ENCODE measurements at places on chromosomes 7 and 10.

- DNase-seq: no peak
Measured at GRCh38 chr7:108771853-108772252, 202.2 kb downstream of the DNAJB9 start.

- DNase-seq: no peak
Measured at GRCh38 chr7:94973844-94974243, 66.5 kb downstream of the PPP1R9A start.

DNA sequence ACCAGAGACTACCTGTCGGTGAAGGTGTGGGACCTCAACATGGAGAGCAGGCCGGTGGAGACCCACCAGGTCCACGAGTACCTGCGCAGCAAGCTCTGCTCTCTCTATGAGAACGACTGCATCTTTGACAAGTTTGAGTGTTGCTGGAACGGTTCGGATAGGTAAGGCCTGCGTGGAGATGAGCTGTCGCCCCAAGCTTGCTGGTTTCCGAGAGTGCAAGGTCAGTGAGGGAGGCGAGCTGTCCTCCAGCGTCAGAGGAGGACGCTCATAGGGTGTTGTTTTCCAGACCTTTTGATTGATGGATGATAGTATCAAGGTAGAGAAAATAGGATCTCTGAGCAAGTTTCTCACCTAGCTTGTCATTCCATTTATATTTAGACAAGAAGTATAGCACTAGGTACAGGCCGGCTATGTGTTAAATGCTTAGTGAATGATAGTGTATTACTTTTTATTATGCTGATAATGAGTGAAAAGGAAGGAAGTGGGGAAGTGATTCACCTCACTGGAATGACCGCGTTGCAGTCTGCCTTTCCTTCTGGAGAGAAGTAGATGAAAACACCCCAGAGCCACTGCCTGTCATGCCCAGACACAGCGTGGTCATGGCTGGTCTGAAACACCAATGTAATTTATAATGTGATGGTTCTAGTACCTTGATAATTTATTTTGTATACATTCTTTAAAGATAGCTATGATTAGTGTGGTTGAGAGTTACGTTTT is 33.9 kb downstream of the BNIP3 start:
- no peak for DNase-seq

DNA sequence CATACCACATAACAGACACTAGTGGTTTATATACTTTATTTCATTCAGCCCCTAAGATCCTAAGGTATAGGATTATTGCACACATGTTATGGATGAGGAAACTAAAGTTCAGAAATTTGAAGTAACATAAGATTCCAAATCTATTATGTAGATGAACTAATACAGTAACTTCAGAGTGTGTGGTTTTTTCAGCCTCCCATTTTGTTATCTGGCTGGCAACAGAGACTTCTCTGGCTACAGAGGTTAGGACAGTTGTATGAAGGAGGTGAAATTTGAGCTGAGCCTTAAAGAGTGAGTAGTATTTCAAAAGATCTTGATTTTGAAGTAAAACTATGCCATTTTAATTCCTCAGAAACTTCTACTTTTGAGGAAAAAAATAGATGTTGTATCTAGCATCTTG is 125.4 kb downstream of the MAPK8 start:
- no peak for DNase-seq

- no peak for DNase-seq
Measured at GRCh38 chr10:132070724-132071123, 5.0 kb downstream of the JAKMIP3 start.

DNA sequence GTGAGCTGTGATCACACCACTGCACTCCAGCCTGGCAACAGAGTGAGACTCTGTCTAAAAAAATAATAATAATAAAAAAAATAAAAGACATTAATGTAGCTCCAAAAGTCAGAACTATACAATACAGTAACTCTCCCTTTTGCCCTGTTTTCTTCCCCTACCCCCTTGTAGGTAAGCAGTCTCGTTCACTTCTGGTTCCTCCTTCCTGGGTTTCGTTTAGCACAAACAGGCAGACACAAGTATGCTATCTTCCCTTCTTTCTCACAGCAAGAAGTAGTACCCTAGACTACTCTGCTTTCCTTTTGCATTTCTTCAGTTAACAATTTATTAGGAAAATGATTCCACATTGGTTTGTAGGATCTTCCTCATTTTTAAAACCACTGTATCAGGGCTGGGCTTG is 33.1 kb downstream of the PDSS1 start:
- DNase-seq: no peak

- no peak for DNase-seq
Measured at GRCh38 chr10:44051584-44052385, 333.1 kb downstream of the CXCL12 start.

DNA sequence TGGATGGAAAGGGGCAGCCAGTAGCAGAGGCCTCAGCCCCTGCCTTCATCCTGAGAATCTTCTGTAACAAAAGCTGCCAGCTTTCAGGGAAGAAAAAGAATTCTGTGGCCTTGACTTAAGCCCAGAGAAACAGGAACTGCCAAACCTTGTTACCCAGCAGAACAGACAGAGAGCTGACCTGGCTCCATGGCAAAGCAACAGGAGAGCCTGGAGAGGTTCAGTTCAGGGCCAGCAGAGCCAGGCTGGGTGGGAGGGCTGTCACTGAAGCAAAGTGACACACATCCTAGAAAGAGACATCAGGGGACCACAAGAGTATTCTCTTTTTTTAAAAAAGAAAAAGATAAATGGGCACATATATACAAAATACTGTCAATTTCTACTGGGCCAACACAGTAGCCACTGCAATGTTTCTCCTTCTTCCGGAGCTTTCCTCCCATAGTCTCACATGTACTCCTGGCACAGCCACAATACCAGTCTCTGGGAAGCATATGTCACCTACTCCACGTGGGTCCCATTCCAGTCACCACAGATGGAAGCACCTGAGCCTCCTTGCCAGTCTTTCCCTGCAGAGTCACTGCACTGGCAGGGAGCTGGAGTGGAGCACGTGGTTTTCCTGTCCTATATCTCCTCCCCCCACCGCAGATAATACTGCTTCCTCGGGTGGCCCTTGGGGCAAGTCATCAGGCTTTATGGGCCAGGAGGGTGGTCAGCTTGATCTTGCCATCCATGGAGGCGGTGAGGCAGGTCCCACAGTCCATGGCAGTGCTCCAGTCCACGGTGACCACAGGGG is 15.2 kb upstream of the CYREN start:
- DNase-seq: no peak

GRCh38 chr7:101377189-101377736 is 14.6 kb downstream of the COL26A1 start:
- no peak for DNase-seq

- DNase-seq: no peak
Measured at GRCh38 chr7:41788556-41788955, 85.7 kb upstream of the INHBA start.

GRCh38 chr7:12610899-12611298 is 40.4 kb downstream of the SCIN start:
- no peak for DNase-seq

- DNase-seq: no peak
Measured at GRCh38 chr7:18387191-18387735, 108.3 kb upstream of the HDAC9 start.

GRCh38 chr7:13742126-13742525 is 247.3 kb downstream of the ETV1 start:
- no peak for DNase-seq

GRCh38 chr10:102344067-102344466 is 51.4 kb upstream of the NFKB2 start:
- DNase-seq: no peak

GRCh38 chr7:120467676-120468075 is 194.7 kb downstream of the KCND2 start:
- no peak for DNase-seq

DNA sequence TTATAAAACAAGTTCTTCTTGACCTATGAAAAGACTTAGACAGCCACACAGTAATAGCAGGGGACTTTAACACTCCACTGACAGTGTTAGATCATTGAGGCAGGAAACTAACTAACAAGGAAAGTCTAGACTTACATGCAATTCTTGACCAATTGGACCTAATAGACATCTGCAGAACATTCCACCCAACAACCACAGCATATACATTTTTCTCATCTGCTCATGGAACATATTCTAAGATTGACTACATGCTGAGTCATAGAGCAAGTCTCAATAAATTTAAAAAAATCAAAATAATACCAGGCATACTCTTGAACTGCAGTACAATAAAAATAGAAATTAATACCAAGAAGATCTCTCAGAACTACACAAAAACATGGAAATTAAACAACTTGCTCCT is 219.5 kb upstream of the HPS1 start:
- no peak for DNase-seq

GRCh38 chr7:149772956-149773434 is 393 bp downstream of the ZNF467 start:
- no peak for DNase-seq

DNA sequence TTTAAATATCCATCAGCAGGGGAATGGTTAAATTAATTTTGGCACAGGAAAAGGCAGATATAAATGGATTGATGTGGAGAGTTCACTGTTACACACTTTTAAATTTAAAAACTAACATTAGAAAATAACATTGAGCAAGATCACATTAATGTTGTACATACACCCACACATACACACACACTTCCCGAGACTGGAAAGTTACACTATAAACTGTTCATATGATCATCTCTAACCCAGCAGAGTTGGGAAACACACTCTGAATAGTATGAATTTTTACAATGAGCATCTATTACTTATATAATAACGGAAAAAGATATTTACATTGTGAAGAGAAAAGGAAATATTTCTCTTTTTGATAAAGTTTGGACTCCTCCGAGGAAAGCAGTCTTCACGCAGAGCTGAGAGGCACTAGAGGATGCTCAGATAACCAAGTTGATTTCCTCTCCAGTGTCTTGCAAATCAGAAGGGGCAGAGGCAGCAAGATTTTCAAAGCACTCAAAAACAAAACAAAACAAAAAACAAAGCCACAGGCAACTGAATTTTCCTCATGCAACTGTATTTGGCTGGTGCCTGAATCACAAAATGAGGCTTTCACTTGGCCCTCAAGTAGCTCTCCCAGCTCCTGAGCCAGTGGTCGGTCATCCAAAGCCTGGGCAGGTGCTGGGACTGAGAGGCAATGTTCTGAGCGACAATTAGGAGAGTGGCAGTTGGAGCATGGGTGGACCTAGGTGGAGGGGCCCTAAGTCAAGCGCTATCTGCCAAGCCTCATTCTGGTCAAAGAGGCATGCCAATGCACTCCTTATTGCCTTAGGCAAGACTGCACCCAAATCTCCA is 10.5 kb upstream of the GATAD1 start:
- DNase-seq: no peak

DNA sequence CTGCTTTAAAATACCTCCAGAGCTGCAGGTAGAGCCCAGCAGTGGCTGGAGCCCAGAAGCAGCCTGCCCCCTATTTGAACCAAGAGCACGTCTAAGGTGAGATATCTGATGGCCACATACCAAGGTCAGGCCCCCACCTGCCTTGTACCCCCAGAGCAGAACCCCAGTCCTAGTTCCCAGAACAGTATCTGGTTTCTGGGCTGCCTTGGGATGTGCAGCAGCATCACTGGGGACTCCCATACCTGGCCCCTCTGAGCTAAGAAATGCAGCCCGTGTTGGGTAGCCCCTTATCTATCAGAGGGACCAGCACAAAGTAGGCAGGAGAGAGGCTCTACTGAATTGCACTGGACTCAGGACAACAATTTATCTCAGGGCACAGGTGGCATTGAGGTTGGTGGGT is 8.9 kb downstream of the SFTPD start:
- DNase-seq: no peak

DNA sequence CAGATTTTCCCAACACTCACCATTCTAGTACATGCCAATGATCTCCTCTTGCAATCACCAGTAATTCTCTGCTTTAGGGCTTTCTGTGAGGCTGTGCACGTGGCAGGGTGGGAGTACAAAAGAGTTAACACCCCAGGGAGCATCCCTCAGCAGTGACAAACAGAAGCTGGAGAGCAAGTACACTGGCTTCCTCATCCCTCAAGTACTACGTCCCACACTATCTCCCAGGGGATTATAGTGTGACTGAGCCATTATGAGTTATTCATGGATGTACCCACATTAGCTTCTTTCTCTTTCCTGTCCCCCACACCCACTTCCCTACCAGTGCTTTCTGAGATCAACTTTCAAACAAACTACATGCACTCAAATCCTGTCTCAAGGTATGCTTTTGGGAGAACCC is 1216.5 kb upstream of the AUTS2 start:
- no peak for DNase-seq

GRCh38 chr7:6612819-6613218 is 2.6 kb upstream of the ZNF853 start:
- no peak for DNase-seq

GRCh38 chr7:87116315-87116714 is 35.9 kb upstream of the DMTF1 start:
- no peak for DNase-seq

- no peak for DNase-seq
Measured at GRCh38 chr10:129277084-129277483, 190.0 kb upstream of the MGMT start.

DNA sequence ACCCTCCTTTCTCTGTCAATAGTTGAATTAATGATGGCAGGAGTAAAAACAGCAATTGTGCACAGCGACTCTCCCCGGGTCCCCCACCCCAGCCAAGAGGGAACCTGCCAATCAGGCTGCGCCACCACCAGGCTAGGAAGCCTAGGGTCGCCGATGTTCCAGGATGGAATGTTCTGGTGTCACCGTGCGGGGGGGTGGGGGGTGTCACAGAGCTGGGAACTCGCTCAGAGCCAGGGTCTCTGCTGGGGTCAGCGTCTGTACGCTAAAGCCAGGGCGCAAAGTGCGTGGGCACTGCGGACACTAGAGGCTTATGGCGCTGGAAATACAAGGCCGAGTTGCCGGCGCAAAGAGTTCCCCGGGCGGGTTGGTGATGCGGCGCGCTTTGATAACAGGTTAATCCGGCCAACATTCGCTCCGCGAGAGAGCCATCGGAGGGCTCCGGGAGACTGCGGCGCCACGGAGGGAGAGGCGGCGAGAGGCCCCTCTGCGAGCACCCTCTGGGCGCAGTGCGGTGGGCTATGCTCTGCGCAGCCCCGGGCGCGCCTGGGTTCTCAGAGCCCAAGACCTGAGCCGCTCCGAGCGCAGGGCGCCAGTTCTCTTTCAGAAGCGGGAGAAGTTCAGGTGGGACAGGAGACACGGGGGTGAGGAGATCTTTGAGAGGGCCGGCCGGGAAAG is 192.3 kb downstream of the EMX2 start:
- no peak for DNase-seq

GRCh38 chr10:84541289-84541637 is 212.9 kb downstream of the CCSER2 start:
- no peak for DNase-seq

DNA sequence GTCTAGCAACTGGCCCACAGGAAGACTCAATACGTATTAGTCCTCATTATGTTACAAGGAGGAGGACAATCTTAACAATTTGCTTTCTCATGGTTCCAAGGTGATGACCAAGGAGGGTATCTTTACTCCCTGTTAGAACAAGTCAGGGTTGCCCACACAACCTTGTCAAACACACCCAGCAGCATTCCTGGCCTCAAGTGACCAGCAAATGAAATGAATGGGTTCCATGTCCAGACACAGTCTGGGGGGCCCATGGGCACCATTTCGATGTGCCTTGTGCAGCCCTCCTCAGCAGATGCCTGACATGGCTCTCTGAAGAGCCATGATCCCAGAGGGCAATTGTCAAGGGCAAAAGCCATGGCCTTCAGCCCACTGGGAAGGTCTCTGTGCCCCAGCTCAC is 40.8 kb downstream of the ANXA8 start:
- no peak for DNase-seq

GRCh38 chr7:509426-510130 is 10.1 kb downstream of the PDGFA start:
- no peak for DNase-seq

GRCh38 chr10:76632767-76633051 is 1004.9 kb downstream of the KCNMA1 start:
- no peak for DNase-seq
